NCI-H446 treated with DMSO at 0.1 percent for 48 hours (cell line): ENCODE measurements at places on chromosomes 7 and 10.

DNA sequence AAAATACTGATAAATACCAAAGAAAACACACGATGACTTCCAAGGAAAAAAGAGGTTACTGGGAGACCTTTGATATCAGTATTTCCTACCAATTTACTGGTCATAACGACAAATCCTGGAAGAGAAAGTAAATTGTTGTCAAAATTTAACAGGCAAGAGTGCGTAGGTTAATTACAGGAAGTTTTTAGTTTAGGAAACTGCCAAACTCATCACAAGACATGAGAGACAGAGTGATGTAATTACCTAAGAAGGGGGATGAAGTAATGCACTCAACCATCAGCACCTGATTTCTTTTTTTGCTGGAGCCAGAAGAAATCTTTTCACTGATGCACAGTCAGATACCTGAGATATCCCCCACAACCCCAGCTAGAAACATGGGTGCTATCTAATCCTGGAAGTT lies 16.8 kb downstream of the MACC1 start:
- DNase-seq: no peak

GRCh38 chr10:50529660-50530059 lies 94.1 kb downstream of the SGMS1 start:
- no peak for DNase-seq

DNA sequence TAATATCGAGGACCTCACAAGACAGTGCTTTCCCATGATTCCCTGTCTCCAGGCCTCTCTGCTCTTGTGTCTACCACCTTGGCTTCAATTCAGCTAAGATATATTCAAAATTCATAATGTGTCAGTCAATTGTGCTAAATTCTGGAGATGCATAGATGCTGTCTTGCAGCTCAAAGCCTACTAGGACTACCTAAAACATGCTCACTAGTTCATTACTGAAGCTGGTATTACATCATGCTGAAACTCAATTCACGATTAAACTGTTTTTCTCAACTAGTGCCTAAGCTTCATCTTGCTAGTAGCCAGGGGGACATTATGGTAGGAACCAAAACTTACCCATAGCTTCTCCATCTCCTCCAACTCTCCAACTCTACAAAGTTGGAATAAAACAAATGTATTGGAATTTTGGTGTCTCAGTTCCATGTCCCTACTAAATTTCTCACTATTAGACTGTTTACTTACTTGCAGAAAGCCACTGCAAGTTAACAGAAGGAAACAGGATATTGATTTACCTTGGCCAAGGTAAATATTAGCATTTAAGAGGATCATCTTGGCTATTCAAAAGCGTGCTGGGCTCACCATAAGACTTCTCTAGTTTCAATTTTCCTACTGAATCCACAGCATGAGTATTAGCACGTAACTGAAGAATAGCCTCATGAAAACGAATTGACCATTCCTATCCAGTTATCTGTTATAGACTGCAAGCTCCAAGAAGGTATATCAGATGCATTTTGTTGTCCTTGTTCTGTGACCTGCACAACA lies 53.6 kb downstream of the CREB3L2 start:
- no peak for DNase-seq

- no peak for DNase-seq
Measured at GRCh38 chr10:119131512-119132240, 27.8 kb downstream of the DENND10 start.

DNA sequence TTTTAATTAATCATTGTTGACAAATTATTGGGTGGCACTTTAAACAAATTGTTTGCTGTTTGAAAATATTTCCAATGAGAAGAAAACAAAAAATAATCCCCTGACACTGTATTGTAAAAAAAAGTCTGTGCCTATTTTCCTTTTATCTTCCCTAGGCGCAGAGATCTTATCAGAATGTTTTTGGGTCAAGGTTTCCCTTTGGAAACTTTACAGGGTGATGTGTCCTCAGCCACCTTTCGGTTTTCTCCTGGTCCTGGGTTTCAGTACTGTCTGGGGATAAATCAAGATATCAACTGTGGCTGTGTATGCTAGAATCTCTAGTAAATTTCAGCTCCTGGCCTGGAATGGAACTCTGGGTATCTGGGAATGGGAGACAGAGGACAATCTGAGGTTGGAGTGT lies 1.4 kb downstream of the ZNF107 start:
- DNase-seq: no peak

DNA sequence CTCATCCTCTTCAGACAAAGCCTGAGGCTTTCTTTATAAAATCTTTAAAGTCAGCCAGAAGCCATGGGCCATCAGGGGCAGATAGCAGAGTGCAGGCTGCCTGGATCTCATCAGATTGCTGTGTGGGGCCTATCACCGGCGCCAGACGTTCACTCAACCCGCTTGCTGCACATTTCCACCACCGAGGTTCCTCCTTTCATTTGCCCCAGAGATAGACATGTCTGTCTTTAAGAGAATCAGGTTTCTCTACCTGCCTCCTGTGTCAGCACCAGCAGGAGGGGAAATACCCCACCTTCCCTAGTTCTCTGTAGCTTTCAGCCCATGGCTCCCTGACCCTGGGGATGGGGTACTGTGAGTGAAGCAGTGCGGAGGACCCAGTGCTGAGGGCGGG lies 22.0 kb downstream of the SLC18A2 start:
- DNase-seq: no peak

DNA sequence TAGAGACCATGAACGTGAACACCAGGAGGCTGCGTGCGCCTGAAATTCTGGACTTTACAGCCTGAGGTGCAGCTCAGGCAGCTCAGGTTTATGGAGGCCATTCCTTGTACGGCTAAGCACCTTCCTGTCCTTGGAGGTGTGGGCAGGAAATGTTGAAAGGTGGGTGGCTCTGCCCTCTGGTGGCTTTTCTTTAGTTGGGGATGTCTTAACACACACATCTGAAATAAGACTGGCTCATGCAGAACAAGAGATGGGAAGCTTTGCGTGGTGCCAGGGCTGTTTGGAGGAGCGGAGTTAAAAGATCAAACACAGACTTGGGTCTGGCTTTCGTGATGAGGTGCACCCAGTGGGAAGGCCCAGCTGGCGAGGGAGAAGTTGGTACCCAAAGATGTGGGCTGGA lies 64.1 kb downstream of the DOCK1 start:
- DNase-seq: no peak

DNA sequence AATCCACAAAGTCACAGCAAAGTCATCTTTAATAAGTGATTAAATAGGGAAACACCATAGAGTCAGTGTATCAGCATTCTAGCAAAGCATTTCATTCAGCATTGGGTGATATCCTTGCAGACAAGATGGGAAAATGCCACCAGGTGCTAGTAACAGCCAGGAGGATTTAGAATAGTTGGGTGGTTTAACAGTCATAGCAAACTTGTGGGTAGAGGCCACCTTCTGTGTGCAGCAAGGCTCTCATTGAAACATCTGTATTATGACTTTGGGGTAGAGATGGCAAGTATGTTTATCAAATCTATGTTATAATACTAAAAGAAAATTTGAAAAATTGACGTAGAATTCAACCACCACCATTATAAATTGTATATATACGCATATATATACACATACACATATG lies 26.4 kb upstream of the ADO start:
- no peak for DNase-seq
